Sigmoid colon (tissue), 7 donors: ENCODE measurements at places on chromosomes 13 and 19. TPM values are rescaled to one million over a fixed set of nuclear protein-coding genes. Genes with fewer than 3 reads are reported as not detected.

The OR7D2 gene
- total RNA-seq: not detected

The RFPL4A gene
- total RNA-seq: not detected

The C2CD4C gene
- total RNA-seq: 0.55 TPM

The TNFRSF19 gene
- 3.2 TPM for total RNA-seq

The LYPD5 gene
- total RNA-seq: 1.1 TPM

The MYADM gene
- total RNA-seq: 189 TPM

The PSG1 gene
- total RNA-seq: not detected

The PSG5 gene
- total RNA-seq: not detected

The MBD3L3 gene
- not detected for total RNA-seq

The SH2D3A gene
- not detected for total RNA-seq

The DHDH gene
- total RNA-seq: not detected

The SPTBN4 gene
- total RNA-seq: 3.2 TPM

The FREM2 gene
- 7.2 TPM for total RNA-seq

The ZIC5 gene
- total RNA-seq: not detected

The GAS6 gene
- 82.7 TPM for total RNA-seq

The KANK2 gene
- 1,314 TPM for total RNA-seq

The AXL gene
- total RNA-seq: 85.9 TPM

The ACER1 gene
- not detected for total RNA-seq

The CEACAM16 gene
- not detected for total RNA-seq

The TMPRSS9 gene
- 0.68 TPM for total RNA-seq
